Jurkat, Clone E6-1 (cell line): ENCODE measurements at places on chromosomes 2 and 18.

GRCh38 chr2:223765221-223765785 is 72.1 kb downstream of the AP1S3 start:
- DNase-seq: no peak

DNA sequence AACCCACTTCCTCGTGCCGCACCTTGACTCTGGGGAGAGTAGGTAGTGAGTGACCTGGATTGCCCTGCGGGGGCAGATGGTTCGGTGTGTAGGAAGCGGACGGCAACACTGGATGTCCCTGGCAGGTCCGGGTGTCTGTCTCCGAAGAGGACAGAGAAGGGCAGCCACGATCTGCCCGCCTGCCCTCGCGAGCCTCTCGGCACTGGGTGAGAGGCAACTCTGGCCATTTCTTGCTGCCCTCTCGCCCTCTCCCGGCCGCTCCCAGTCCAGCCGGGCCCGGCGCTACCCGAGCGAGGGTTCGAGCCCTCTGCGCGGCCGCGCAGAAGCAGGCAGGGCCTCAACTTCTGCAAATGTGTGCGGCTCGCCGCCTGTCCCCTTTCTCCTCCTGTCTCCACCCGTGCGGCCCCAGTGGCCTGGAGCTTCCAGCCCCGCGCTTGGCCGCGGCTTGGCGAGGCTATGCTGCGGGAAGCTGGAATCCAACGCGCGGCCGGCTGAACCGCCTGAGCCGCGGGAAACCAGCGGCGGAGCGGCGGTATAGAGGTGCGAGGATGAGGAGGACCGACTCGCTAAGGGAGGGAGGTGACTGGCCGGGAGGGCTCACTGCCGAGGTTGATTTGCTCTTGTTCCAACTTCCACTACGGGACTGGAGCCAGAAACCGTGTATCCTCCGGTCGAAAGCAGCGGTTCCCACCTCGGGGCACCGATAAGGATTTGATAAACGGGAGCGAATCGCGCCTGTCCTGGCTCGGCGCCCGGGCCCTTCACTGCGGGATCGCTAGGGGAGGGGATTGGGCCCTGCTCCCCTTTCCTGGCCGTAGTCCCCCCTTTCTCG is 1.5 kb downstream of the EPAS1 start:
- no peak for DNase-seq

DNA sequence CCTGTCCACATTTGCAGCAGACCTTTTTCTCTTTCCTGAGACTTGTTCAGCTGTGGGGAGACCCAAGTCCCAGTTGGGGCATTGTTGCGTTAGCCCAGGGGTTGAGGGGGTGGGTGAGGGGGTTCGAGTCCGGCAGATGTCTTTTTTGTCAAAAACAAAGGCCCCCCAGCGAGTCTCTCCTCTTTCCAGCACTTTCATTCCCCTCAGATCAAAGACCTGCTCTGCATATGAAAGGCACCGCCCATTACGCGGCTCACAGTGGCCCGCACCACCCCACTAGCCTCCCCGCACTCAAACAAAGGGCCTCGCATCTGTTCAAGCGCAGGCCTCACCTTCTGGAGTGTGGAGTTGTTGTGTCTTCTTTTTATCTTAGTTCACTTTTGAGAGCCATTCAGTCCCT is 25.2 kb downstream of the TRABD2A start:
- no peak for DNase-seq

- no peak for DNase-seq
These were observed 103.5 kb downstream of the DNER start for GRCh38 chr2:229610872-229611271.

GRCh38 chr18:55763298-55763697 is 175.3 kb upstream of the TCF4 start:
- DNase-seq: no peak

GRCh38 chr2:201977651-201978050 is 56.0 kb upstream of the FZD7 start:
- no peak for DNase-seq

DNA sequence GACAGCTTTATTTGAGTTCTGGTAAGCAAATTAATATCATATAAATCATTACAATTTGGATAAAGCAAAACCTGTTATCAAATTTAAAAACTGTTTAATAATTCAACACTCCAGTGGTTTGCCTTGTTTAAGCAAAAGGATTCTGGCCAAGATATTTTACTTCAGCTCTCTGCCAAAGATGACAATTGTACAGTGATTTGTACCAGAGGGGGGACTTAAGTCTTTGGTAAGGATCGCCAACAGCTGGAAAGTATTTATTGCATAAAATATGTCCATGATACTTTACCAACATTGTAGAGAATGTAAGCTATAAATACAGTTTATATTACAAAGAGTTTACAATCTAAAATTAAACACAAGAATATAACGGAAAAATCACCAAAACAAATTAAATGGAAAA is 13.8 kb downstream of the PREPL start:
- DNase-seq: no peak

DNA sequence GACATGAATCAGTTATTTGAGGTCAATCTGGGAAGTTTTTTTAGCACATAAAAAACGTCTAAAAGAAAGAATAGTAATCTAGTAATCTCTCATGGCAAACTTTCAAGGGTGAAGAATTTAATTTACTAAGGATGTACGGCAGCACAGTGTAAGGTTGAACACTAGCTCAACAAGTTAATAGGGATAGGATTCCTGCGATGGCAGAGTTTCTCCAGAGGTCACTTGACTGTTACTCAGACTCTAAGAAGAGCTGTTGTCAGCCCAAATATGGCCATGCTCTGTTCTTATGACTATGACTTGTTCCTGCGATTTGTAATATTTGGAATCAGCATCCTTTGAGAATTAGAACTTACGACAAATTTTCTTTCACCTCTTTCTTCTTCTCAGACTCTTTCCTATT is 553.3 kb upstream of the TNP1 start:
- no peak for DNase-seq

- no peak for DNase-seq
These were observed 253.2 kb upstream of the EPC2 start for GRCh38 chr2:148391324-148391723.

DNA sequence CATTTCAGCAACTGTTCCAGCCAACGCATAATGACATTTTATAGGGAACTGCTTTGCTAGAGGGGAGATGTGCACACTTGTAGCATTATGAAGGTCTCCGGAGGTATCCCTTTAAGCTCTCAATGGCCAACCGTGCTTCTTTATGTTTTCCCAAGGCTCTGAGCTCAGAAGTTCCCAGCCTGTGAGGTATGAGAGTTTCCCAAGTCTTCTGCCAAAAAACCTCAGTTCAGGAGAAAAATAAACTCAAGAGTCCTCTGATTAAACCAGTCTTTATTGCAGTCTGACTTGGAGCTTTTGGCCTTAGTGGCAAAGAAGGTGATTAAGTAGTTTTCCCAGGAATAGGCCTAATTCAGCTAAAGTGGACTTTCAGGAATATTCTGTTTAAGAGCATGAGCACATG is 35.4 kb upstream of the ZNF532 start:
- no peak for DNase-seq

- no peak for DNase-seq
These were observed 71.3 kb downstream of the TNFRSF11A start for GRCh38 chr18:62396381-62396780.
